ENCODE measurements at places on chromosomes 11 and 22.

- DNase-seq: no peak
These were observed 7.7 kb downstream of the SCN2B start for GRCh38 chr11:118168751-118169150.

DNA sequence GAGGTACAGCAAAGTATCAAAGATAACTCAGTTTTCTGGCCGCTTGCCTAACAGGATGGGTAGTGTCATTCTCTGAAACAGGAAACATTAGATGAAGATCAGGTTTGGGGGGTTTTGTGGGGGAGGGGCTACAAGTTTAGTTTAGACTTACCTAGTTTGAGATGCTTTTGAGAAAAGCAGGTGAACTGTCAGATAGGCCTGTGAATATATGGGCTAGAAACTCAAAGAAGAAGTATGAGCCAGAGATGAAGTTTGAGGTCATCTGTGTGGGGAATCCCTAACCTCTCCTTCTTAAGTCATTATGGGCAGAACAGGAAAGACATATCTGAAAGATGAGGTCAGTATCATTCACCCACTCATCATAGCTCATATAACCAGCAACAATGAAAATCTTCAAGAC lies 11.9 kb downstream of the HOATZ start:
- no peak for DNase-seq

DNA sequence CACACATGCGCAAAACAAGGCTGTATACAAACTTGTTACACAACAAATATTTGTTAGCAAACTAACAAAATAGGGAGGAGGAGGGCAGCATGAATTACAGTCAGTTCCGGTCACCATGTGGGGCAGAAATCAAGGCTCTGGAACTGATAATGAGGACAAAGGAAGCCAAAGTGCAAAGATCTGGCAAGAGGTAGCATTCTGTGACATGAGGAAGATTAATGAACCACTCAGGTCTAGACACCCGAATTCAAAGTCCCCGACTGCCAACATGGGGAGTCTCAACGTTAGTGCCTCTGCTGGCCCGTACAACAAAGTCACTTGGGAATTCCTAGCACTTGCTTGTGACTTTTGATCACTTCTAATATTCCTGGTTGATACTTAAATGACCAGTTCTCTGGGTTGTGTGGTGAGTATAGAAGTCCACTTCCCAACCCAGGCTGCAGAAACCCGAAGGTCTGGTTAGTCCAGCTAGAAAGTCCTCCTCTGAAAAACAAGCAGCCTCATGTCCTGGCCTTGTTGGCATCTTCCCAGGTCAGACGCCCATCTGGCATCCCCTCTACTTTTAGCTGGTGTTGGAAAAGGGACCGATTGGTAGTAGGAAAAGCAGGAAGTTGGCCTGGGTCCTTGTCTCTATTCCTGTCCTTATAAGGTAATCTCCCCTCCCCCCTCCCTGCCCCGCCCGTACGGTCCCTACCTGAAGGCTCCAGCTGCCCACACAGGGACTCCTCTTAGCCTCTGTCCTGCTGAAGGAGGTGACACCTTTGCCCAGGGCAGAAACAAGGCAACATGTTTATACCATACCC lies 1.6 kb downstream of the SUN2 start:
- peak; percentile 70 for DNase-seq

GRCh38 chr11:120168960-120169681 lies 31.2 kb upstream of the TRIM29 start:
- no peak for DNase-seq

DNA sequence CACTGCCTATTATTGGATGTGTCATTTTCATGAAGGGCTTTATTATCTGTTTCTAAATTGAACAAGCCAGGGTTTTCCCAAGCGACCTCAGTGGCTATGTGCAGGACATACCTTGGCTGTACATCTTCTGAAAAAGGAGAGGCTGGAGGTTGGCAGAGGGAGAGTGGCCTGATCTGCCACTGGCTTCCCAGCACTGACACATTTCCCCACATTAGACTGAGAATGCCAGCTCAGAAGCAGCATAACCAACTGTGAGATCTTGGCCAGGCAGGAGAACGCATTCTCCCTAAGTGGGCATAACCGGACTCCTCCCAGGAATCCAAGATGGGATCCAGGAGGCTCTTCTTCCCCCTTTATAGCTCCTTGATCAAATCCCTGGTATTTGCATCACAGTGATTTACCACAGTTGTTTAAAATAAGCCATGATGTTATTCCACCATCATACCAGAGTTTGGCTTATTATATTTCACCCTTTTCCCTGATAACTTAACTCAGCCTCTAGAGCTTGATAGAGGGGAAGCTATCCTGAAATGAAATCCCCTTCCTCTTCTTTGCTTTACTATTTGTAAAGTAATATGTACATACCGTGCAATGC lies 33.8 kb downstream of the AMOTL1 start:
- DNase-seq: no peak

- no peak for DNase-seq
These were observed 537.2 kb upstream of the API5 start for GRCh38 chr11:42774567-42774966.

- DNase-seq: no peak
These were observed 22.6 kb upstream of the MRGPRX2 start for GRCh38 chr11:19083166-19083565.

DNA sequence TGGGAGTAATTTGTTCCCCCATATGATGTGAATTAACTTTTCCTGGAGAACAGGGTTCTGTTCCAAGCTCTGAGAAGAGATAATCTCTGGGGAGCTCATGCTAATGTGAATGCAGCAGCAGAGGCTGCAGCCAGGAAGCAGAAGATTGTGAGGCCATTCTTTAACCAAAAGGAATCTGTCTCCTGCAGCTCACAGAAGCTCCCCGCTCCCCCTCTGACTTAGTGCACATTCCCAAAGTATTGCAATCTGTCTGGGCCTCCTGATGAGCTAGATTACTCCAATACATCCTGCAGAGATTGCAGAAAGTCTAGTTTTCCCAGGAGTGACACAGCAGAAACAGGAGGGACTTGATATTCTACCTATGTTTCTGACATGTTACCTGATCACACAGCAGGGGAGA lies 420.6 kb upstream of the FAT3 start:
- no peak for DNase-seq

- DNase-seq: no peak
These were observed 54.2 kb upstream of the CYP2D6 start for GRCh38 chr22:42184852-42185251.

Measured in NCI-H446 (cell line).